Progenitor cell of endocrine pancreas (in vitro differentiated cells): ENCODE measurements at places on chromosomes 2 and 18. TPM values are rescaled to one million over a fixed set of nuclear protein-coding genes. Genes with fewer than 3 reads are reported as not detected.
A peak's percentile ranks its signal among the peaks of the same experiment; 100 is the strongest.

DNA sequence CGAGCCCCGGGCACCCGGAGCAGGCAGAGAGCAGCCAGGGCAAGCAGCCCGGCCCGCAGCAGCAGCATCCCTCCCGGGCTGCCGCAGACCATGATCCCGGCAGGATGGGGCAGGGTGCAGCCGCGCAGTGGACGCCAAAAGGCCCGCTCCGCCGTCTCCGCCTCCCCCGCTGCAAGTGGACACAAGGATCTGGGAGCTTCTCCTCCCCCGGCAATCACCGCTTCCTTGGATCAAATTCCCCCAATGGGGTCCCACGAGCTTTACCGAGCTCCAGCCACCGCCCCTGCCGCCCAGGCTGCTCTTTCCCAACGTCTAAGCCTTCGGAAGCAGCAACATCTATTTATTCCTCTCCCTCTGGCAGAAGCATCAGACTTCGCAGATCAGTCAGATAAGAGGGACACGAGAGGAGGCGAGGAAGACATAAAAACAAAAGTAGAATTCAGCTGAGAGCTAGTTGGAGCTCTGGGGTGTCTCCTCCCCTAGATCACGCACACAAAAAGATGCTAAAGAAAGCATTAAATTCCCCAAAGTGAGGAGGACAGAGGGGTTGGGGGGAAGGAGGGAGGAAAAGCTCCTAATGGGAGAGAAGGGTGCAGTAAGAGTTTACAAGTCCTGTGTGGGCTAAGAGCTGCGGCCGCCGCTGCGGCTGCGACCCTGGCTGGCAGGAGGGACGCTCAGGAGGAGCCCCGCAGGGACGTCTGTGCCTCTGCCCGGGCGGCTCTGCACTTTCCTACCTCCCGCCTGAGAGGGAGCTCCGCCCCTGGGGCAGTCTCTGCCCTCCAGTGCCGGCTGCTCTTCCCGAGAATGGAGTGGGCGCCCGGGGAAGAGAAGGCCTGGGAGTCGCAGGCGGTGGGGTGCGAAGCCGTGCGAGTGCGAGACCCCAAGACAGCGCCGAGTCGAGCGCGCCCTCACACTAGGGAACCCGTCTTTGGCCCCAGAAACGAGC lies at the start of gene FRZB:
TSS of gene FRZB (minus strand) at position 177 of the 946 bp plus-strand sequence. CDS start at position 92, 85 bp downstream.
- peaks cover 15% of the 10 kb centered on the region for H3K27me3 ChIP-seq
- peaks cover 36% of the 10 kb centered on the region for H3K4me1 ChIP-seq
- H3K4me3 ChIP-seq, result peak within 1 kb of the TSS; percentile 73
- no peaks in the 10 kb centered on the region for H3K36me3 ChIP-seq

The SNRNP27 gene
- 46.7 and 47.2 TPM in 2 replicates for total RNA-seq

GRCh38 chr18:5060543-5060942 lies 136.5 kb downstream of the AKAIN1 start:
- H3K4me1 ChIP-seq, result peaks cover 4% of the 10 kb centered on the region
- H3K4me3 ChIP-seq, result no peak overlapping the region
- no peak for DNase-seq
- no peaks in the 10 kb centered on the region for H3K36me3 ChIP-seq
- H3K27me3 ChIP-seq, result peaks cover 18% of the 10 kb centered on the region
- no peak overlapping the region for H3K27ac ChIP-seq

GRCh38 chr2:9639000-9639602 lies 8.3 kb upstream of the YWHAQ start:
- H3K4me1 ChIP-seq, result peaks cover 18% of the 10 kb centered on the region
- DNase-seq, result no peak
- H3K36me3 ChIP-seq, result no peaks in the 10 kb centered on the region
- H3K27ac ChIP-seq, result no peak overlapping the region

DNA sequence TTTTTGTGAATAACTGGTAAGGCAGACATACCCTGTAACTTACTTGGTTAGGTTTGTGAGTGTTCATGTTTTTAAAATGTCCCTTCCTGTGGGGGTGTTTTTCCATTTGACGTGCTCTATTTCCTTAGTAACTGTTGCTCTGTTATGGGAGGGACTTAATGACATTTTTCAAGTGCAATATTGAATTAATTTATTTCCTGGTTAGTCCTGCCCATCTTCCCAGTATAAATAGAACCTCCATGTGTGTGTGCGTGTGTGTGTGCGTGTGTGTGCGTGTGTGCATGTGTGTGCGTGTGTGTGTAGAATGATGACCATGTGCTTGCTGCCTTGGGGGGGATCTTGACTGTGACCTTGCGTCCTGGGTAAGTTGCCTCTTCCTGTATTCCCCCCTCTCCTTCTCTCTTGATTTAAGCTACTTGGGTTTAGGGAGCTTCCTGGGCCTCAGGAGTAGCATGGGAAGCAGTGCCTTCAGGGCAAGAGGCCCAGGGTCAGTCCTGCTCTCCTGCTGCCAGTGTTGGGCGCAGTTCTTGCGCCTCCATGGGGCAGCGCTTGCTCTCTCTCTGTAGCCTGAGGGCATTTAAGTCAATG lies 163.9 kb downstream of the LDLRAD4 start:
- H3K4me3 ChIP-seq, result no peak overlapping the region
- H3K4me1 ChIP-seq, result no peaks in the 10 kb centered on the region
- H3K27me3 ChIP-seq, result peaks cover 30% of the 10 kb centered on the region
- no peaks in the 10 kb centered on the region for H3K36me3 ChIP-seq
- no peak overlapping the region for H3K27ac ChIP-seq

The FEZ2 gene
- 28.7 and 36.1 TPM in 2 replicates for total RNA-seq
